ENCODE measurements at places on chromosomes 12 and 14.
A peak's percentile ranks its signal among the peaks of the same experiment; 100 is the strongest.

- DNase-seq = no peak
These were observed 35.8 kb downstream of the SUSD6 start for GRCh38 chr14:69647213-69647612.

- DNase-seq = no peak
These were observed 907.5 kb upstream of the ATXN7L3B start for GRCh38 chr12:73629893-73630831.

GRCh38 chr12:101567918-101568317 lies 26.9 kb upstream of the MYBPC1 start:
- DNase-seq = no peak

- DNase-seq = no peak
These were observed 2.9 kb upstream of the ZFP36L1 start for GRCh38 chr14:68795597-68796417.

DNA sequence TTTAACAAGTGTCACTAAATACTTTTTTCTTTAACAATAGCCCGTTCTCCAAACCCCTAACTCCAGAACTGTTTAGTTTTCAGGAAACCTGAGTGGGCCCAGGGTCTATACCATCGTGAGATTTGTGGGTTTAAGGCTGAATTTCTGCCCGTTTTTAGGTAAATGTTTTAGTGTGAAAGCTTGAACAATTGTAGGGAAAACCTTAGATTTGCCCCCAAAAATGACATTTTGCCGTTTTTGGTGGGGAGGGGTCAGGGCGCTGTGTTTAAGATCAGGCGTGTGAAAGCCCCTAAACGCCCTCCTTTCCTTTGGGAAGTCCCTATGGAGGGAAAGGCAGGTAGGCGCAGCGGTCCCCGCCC lies 320 bp upstream of the PRPF39 start:
- no peak for DNase-seq

GRCh38 chr12:4273273-4273651 lies 300 bp upstream of the CCND2 start:
- DNase-seq = no peak

DNA sequence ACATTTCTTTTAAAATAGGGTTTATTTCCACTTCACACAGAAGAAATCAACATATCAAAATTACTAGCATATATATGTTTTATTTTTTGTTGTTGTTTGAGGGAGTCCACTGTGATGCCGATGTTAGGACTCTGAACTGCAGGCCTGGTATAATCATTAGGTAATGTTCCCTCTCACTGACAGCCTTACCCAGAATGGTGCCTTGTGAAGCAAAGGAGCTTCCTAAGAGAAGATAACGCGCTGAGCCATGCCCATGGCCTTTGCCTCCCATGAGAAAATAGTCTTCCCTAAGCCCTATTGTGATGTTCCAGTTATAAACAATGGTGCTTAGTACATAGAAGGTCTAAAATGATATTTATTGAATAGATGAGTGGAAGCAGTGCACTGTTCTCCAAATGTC lies 12.0 kb downstream of the GNG2 start:
- DNase-seq = no peak

- DNase-seq = no peak
These were observed 3.4 kb upstream of the FBXO34 start for GRCh38 chr14:55267820-55268219.

DNA sequence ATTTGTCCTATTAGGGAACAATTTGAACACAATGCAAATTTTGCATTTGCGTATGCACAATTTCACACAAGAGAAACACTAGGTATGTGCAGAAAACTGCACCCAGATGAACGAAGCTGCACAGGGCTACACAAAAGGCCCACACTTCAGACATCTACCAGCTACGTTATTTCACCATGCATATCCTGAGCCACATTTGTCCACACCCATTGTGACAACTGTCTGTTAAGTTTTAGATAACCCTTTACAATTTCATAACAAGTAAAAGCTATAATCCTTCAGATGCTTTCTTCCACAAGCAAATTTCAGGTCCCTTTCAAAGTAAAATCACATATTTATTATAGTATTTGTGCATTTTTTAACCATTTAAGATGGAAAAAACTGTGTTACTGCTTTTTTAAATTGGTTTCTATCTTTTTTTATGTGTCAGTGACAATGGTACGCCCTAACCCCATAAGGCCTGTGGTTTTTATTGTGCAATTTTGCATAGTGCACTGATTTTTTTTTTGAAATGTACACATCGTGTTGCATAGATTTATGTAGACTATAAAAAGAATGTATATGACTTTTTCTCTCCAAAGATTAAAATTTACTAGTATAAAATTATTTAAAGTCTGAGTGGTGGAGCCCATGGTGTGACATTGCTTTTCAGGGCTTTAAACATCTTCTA lies 87.8 kb upstream of the BTG1 start:
- DNase-seq = peak; percentile 64

GRCh38 chr12:94047781-94048567 lies 100.4 kb upstream of the PLXNC1 start:
- DNase-seq = no peak

GRCh38 chr14:92322516-92322915 lies 449 bp upstream of the SLC24A4 start:
- no peak for DNase-seq

GRCh38 chr12:101116911-101117310 lies 93.1 kb downstream of the SLC5A8 start:
- DNase-seq = no peak

DNA sequence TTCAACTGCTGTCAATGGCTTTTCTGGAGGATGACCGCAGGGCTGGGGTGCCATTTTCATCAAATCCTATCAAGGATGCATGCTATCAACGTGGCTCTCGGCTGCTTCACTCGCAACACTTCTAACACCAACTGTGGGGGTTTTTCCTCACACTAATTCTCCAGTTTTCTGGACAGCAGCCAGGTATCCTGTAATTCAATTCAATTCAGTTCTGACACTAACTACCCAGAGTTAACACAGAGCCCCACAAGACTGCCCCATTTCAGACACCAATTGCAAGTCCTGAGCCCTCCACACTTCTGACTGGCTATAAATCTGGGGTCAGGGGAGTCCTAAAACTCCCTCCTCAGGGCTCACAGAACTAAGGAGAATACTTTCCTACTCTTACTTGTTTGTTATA lies 55.3 kb upstream of the TMCC3 start:
- DNase-seq = no peak

DNA sequence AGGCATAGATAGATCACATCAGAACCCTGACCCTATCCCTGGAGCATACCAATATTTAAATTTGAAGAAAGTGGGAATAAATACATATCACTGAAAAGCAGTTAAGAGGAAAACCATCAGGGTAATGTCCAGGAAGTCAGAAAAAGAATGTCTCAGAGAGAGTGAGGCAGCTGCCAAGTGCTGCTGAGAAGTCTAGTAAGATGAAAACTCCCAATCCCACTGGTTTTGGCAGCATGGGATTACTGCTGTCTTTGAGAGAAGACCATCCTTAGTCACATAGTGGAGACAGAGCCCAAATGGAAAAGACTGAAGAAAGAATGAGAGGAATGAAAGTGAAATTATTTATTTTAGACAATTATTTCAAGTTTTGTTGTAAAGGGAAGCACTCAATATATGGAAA lies 11.5 kb upstream of the TSPAN8 start:
- no peak for DNase-seq

GRCh38 chr12:121753844-121754264 lies 39.6 kb downstream of the RHOF start:
- no peak for DNase-seq

GRCh38 chr14:97491697-97492096 lies 694.5 kb downstream of the VRK1 start:
- DNase-seq = no peak

DNA sequence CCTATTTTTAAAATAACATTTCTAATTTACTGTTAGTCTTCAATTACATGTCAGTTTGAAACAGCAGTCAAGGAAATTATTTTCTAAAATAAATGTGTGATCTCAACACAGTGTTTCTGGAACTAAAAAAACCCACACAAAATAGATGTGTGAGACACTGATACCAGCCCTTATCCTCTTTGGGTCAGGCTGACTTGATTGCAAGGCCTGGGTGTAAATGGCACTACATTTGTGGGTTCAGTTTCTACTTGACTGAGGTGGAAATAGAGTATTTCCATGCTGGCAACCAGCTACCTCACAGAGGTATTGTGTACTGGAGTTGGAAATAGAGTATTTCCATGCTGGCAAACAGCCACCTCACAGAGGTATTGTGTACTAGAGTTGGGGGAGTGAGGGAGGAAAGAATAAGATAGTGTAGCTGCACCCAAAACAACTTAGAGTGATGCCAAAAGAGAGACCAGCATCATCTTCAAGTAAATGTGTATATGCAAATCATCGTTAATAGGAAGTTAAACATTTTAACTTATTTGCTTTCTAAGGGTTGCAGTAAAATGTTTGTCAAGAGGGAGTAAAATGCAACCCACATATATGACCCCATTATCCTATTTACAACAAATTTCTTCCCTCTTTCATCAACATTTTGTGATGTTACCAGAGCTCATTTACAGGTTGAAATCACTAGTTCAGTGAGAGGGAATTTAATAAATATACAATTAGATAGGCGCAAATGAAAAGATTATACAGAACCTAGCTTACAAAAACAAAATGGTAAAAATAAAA lies 10.7 kb upstream of the LYZ start:
- peak; percentile 58 for DNase-seq

GRCh38 chr12:8541562-8541961 lies 857 bp upstream of the CLEC4E start:
- no peak for DNase-seq

DNA sequence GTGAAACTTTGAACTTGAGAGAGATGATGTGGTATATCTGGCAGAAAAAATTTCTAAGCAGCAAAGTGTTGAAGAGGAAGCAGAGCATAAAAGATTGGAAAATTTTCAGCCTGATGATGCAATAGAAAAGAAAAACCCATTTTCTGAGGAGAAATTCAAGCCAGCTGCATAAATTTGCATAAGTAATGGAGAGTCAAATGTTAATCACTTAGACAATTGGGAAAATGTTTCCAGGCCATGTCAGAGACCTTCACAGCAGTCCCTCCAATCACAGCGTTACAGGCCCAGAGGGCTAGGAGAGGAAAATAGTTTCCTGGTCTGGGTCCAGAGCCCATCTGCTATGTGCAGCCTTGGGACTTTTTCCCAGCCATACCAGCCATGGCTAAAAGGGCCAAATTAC lies 469.0 kb upstream of the FOXG1 start:
- no peak for DNase-seq

- DNase-seq = peak; percentile 63
These were observed 143.5 kb downstream of the SCARB1 start for GRCh38 chr12:124720004-124720680.

DNA sequence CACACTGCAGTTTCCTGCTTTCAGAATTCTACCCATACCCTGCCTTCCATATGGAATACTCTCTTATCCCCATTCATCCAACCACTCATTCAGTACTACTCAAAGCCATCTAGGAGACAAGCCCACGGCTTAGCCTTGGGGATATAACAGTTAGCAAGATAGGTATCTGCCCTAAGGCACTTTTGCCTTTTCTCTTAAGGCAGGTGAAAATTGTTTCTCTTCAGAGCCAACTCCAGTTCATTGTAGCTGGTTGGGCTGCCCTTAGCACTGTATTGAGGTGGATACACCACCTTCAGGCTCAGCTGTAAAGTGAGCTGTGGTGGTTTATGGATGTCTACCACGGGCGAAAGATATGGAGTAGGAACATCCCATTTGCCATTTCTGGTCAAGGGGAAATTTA lies 729.7 kb upstream of the TBX3 start:
- DNase-seq = no peak

DNA sequence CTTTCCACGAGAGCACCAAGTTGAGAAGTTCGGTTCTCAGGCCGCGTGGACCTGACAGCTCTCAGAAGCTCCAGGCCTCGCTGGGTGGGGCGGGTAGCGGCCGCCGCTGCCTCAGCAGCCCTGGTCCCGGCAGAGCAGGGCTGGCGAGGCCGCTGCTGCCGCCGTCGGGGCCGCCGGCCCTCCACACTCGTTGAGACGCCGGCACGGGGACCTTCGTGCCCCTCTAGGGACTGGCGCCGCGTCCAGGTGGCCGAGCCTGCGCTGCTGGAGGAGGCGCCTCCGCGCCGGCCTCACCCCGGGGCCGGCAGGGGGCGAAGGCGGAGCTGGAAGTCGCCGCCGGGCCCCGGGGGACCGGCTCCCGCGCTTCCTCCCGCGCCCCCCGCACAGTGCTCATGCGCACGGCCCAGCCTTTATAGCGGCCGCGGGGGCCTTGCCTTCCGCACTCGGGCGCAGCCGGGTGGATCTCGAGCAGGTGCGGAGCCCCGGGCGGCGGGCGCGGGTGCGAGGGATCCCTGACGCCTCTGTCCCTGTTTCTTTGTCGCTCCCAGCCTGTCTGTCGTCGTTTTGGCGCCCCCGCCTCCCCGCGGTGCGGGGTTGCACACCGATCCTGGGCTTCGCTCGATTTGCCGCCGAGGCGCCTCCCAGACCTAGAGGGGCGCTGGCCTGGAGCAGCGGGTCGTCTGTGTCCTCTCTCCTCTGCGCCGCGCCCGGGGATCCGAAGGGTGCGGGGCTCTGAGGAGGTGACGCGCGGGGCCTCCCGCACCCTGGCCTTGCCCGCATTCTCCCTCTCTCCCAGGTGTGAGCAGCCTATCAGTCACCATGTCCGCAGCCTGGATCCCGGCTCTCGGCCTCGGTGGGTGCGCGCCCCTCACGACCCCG lies at the start of gene COCH:
COCH (plus strand) TSS at position 440 of the 879 bp plus-strand sequence; CDS start at position 820, 380 bp downstream.
- no peak for DNase-seq

DNA sequence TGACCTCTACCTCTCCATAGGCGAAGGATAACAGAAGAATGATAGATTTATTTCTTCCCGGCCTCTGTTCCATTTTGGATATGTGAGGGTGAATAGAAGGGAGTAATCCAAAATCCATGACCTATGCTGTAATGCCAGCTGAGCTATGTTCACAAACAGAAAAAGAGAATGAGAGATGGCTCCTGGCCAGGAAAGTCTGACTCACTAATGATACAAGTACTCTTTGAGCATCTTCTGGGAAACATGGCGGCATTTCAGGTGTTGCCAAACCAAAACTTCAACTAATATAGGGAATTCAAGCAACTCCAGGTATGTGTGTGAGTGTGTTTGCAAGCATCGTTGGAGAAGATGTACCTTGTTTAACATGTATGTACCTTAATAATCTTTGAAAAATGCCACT lies 55.1 kb downstream of the MED13L start:
- peak; percentile 45 for DNase-seq

DNA sequence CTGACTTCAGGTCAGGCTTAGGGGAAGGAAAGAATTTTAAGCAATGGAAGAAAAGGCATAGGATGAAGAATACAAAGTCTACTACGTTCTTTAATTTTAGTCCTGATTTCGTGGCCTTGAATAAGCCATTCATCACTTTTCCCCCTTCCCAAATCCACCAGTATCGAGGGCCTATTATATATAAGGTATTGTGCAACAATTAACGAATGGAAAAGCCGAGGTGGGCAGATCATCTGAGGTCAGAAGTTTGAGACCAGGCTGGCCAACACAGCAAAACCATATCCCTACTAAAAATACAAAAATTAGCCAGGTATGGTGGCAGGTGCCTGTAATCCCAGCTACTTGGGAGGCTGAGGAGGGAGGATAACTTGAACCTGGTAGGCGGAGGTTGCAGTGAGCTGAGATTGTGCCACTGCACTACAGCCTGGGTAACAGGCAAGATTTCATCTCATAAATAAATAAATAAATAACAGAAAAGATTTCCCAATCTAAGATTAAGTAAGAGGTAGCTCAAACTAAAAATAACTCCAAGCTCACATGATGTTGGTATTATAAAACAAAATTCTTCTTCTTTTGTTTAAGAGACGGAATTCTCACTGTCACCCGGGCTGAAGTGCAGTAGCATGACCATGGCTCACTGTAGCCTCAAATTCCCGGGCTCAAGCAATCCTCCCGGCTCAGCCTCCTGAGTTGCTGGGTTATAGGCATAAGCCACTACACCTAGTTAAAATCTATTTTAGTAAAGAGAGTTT lies 58.3 kb upstream of the NR2C1 start:
- DNase-seq = peak; percentile 9

Measured in MV-4-11 (cell line).